Activated CD8-positive, alpha-beta memory T cell treated with anti-CD3 and anti-CD28 coated beads for 1 hour (primary cell): ENCODE measurements at places on chromosomes 13 and 19.

- DNase-seq: no peak
Observed at GRCh38 chr13:98586400-98587345, 9.8 kb upstream of the STK24 start.

DNA sequence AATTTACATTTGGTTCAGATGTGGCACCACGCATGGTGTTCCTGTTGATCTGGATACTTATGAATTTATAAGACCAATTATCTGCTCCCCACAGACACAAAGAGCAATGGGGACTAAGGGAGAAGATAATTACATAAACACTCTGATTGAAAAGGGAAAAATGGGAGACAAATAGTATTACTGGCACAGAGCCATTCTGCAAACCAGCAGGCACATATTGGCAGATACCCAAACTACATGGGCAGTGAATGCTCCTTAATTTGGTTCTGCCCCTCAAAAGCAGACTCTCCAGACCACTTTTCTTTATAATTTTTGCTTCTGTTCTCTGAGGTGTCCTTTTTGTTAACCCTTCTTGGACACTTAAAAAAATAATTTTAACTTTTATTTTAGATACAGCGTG is 1674.2 kb downstream of the PCDH9 start:
- no peak for DNase-seq

DNA sequence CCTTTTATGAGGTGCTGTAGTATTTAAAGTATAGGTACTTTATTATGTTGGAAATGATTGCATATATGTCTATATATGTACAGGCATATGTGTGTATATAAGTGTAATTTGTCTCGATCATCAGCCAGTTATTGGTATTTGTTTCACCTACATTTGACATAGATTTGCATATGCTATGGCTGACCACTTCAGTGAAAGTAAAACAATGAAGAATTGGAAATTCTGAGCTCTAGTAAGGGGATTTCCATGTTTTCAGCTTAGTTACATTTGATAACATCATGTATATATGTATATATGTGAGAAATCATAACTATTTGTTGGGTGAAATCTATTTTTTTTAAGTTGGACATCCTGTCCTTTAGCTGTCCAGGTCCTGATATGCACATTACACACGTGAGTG is 1303.9 kb downstream of the EFNB2 start:
- no peak for DNase-seq

GRCh38 chr13:94030415-94031119 is 448.9 kb downstream of the DCT start:
- DNase-seq: no peak

DNA sequence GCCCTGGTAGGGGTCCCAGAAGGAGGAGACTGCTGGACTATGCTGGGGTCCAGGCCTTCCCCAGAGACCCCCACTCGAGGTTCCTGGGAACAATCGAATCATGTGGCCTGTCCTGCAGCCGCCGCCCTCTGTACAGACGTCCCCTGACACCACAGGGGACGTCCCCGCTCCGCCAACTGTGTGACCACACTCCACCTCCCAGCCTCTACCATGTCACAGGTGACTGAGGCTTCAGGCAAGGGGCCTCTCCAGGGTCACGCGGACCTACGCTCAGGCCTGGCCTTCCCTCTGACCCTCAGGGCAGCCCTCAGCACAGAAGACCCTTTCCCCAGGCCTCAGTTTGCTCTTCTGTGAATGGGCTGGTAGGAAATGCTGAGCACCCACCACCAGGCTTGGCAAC is 13.1 kb upstream of the TMEM161A start:
- no peak for DNase-seq

- no peak for DNase-seq
Observed at GRCh38 chr13:75415171-75415570, 66.8 kb downstream of the TBC1D4 start.
